ENCODE measurements at places on chromosomes 5 and 9. TPM values are rescaled to one million over a fixed set of nuclear protein-coding genes. Genes with fewer than 3 reads are reported as not detected.

The GADD45G gene
- total RNA-seq, result 0.08 TPM

The LRRTM2 gene
- under 0.01 TPM for total RNA-seq

The DBH gene
- not detected for total RNA-seq

The SLC22A4 gene
- 1.5 TPM for total RNA-seq

The RASGRF2 gene
- total RNA-seq, result 0.59 TPM
